Left kidney (tissue), 8 donors: ENCODE measurements at places on chromosomes 4 and X. TPM values are rescaled to one million over a fixed set of nuclear protein-coding genes. Genes with fewer than 3 reads are reported as not detected.

DNA sequence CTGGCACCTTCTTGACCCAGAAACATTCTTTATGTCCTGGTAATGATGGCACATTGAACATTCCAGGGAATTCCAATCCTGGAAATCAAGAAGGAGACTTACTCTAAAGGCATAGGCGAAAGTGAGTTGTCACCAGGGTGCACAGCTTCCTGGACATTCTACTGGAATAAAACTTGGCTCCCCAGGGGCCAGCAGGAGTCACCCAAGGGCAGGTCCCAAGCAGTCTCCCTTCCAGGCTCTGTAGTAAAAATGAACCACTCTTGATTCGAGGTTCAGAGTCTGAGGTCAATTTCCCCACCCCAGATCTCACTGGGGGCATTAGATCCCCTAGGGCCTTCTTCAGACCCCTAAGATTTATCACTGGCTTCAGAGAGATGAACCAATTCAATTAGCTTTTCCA is 338.7 kb upstream of the GATB start:
- no peak for DNase-seq

DNA sequence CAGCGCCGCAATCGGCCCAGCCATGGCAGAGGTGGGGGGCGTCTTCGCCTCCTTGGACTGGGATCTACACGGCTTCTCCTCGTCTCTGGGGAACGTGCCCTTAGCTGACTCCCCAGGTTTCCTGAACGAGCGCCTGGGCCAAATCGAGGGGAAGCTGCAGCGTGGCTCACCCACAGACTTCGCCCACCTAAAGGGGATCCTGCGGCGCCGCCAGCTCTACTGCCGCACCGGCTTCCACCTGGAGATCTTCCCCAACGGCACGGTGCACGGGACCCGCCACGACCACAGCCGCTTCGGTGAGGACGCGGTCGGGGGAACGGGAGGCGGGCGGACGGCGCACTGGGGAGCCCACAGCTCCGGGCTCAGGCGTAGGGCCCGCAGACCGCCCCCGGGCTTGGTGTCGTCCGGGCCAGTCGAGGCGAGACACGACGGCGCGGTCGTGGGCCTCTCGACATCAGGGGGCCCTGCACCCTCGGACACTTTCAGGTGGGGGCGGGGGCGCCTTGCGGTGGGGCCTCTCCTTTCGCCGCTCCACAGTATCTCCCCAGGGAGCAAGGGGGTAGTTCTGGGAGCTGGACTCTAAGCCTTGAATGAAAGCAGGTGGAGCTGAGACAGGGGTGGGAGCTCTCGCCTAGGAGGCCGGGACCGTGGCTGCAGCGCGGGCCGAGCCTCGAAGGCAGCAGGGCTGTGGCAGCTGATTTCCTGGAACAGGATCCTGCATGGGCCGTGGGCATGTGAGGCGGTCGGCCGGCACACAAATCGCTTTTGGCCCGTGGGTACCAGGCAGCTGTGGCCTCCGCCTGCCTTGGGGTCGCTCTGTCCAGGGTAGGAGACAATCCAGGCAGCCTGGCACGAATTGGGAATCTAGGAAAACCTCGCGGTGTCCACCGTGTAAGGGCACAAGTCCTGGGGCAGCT is 722 bp downstream of the FGF16 start:
- no peak for DNase-seq

DNA sequence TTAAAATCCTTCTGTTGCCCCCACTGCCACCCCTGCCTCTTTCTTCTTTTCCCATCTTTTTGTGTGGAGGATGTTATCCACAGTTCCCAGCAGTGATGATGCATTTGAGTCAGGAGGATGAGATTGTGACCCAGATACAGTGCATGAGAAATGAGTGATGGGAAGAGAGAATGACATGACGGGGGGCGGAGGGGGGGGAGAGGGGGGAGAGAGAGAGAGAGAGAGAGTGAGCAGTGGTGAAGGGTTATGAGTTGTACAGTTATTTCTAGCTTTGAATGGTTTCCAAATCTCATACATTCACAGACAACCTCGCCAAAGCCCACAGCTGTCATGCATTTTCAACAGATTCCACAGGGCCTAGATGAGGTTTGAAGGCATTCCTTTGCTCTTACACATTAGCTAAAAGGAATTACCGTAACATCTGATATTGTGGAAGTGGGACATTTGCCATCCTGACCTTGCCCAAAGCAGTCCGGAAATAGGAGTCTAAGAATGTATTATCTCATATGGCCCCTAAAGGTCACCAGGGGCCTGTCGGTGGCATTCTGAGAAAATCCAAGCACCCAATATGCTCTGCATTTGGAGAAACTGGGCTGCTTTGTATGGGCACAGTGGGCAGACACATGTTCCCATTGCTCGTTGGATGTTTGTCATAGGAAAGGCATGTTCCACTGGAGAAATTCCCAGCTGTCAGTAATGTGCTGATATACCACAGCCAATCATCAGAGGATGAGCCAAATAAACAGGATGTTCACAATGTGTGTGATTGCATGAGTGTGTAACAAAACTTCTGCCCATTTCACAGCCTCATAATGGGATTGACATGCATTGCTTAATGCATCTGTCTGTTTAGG is 435.8 kb downstream of the SPRY1 start:
- DNase-seq, result no peak

GRCh38 chr4:126973201-126973600 is 659.6 kb upstream of the INTU start:
- DNase-seq, result no peak

GRCh38 chr4:170339522-170339921 is 249.8 kb upstream of the AADAT start:
- no peak for DNase-seq

GRCh38 chr4:126386512-126386911 is 1071.8 kb downstream of the FAT4 start:
- no peak for DNase-seq

- no peak for DNase-seq
These were observed 26.3 kb downstream of the FLNA start for GRCh38 chrX:154348114-154348531.

GRCh38 chrX:41314204-41314603 is 19.8 kb upstream of the DDX3X start:
- no peak for DNase-seq

GRCh38 chr4:189533603-189534002 is 407.1 kb upstream of the FRG1 start:
- no peak for DNase-seq

- peak; percentile 55 for DNase-seq
These were observed 133.1 kb downstream of the CORIN start for GRCh38 chr4:47704693-47705325.

DNA sequence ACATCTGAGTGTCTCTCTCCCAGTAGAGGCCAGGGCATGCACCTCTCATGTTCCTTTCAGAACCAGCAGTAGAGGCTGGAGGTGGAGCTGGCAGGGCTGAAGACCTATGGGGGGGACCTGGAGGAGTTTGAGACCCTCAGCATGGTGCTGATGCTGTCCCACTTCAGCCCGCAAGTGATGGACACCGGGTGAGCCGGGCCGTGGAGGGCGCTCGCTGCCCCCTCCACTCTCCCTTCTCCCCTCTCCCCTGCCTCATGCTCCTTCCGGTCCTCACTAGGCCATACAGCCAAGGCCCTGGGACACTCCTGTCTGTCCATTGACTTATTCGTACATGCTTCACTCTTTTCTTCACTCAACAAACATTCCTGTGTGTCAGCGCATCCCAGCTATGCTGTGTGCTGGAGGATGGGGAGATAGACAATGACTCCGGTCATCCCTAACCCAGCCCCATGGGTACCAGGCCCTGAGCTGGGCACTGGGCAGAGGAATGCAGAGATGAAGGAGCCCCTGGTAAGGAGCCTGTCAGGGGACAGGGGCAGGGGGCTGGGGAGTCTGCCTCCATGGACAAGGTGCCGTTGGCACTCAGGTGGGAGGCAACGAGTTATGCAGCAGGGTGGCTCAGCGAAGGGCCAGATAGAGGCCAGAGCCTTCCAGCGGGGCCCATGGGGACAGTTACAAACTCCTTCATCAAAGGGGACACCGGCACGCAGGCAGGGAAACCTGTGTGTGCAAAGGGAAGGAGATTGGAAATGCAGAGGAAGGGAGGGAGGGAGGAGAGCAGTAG is 28.4 kb upstream of the WFS1 start:
- no peak for DNase-seq

DNA sequence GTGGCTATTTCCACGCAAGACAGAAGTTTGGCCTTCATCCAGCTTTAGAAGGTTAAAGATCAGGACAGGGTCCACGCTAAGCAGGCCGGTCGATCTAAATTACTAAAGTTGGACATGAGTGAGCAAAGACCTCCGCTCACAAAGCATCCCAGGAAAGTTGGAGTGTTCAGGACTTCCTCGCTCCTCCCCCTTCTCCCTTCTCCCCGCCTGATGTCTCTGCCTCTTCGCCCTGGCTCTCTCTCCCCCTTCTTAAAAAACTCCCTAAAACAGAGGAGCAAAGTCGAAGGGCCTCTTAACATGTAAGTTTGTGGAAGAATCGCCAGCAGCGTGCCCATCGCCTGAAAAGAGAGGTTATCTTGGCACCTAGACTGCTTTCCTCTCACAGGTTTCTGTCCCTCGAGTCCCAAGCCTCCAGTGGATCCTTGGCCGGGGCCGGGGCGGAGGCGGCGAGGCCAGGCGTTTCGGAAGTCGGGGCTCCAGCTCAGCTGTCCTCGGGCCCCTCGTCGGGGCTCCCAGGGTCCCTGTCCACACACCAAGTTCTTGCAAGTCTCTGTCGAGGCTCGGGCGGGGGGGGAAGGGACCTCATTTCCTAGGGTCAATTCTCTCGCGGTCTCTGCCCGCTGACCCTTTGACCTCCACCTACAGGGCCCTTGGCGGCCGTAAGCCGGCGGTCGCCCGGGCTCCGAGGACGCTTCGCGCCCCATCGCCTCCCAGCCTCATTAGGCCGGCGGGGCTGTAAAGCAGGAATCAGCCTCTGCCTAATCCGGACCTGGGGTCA is 7.6 kb downstream of the ZIC3 start:
- DNase-seq, result no peak

DNA sequence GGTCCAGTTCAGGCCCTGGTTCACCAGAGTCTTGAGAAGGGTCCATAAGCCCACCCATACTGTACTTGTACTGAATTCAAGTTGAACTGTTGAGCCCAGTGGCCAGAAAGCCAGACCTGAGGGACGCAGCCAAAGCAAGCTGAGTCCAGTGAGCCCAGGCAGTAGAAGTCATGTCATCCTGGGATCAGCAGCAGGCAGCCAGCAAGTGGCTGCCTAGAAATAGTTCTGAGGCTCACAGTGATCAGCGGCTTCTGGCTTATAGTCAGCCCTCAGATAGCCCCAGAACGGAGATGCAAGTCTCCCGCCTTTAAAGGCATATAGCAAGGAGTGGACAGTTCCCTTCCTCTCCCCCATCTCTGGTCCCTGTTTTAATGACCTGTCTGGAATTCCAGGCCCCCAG is 347.1 kb downstream of the FBXW7 start:
- no peak for DNase-seq

- DNase-seq, result no peak
These were observed 89.0 kb upstream of the C4orf50 start for GRCh38 chr4:6107114-6107791.

DNA sequence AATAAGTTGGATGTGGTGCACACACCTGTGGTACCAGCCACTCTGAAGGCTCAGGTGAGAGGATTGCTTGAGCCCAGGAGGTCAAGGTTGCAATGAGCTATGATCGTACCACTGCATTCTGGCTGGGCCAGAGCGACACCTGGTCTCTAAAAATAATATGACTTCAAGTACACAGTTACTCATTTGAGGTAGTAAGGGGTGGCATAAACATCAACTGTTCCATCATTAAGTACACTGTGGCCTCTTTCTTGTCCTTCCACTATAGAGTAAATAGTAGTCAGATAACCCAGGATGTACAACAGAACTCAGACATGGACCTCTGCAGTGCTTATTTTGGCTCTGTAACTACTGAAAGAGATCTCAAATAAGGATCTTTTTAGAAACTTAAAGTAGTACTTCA is 10.6 kb downstream of the FAM9B start:
- no peak for DNase-seq

The TRMT10A gene
- polyA plus RNA-seq, result 17.5 TPM

The RS1 gene
- polyA plus RNA-seq, result 0.25 TPM

The TMPRSS11A gene
- 0.03 TPM for polyA plus RNA-seq
